ENCODE measurements at places on chromosomes 2 and 18.

GRCh38 chr2:154240921-154241379 is 369.2 kb downstream of the GALNT13 start:
- DNase-seq: no peak

- DNase-seq: peak; percentile 85
These were observed 32.2 kb upstream of the GLI2 start for GRCh38 chr2:120703330-120703994.

DNA sequence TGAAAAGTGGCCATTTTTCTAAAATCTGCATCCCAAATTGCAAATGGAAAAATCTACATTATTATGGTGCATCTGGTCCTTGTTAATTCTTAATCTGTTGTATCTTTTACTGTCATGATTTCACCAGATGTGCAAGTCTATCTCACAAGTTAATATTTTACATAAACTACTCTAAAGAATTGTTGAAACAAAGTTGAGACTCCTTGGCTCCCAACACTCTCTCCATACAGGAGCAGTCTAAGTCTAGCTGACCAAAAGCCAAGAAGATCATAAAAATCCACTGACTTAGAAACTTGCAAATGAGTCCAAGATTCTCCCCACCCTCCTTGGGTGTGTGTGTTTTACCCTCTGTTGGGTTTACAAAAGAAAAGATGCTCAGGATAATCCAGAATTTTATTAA is 85.1 kb downstream of the NCKAP5 start:
- no peak for DNase-seq

- DNase-seq: peak; percentile 39
These were observed 186.4 kb upstream of the ST6GAL2 start for GRCh38 chr2:107072150-107072940.

DNA sequence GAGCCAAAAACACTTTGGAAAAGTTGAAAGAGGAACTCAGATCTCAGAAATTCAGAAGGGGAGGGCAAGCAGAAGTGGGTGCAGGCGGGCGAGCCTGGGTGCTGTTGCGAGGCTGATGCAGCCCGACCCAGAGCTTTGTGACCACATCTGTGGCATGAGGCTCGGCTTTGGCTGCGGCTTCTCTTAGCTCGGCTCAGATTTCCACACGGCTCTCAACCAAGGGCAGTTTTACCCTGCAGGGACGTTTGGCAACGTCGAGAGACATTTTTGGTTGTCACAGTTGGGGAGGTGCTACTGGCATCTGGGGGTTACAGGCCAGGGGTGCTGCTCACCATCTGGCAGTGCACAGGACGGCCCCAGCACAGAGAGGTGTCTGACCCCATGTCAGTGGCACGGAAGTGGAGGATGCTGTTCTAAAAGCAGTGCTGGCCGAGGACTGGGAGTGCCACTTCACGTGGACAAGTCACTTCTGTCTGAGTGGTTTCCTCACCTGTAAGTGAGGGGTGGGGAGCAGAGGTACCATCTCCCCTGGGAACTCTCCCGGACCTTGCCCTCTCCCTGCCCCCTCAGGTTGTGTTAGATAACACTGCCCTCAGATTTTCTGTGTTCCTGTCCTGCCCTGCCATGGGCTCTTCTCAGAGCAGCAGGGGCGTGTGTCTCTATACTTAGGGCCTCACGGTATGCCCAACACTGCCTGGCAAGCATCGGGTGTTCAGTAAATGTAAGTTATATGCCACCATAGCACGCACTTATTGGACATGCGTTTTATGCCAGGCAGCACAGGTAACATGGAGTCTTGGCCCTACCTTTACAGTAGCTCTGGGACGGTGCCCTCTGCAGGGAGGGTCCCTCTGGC is 48.7 kb upstream of the FAHD2A start:
- DNase-seq: no peak

DNA sequence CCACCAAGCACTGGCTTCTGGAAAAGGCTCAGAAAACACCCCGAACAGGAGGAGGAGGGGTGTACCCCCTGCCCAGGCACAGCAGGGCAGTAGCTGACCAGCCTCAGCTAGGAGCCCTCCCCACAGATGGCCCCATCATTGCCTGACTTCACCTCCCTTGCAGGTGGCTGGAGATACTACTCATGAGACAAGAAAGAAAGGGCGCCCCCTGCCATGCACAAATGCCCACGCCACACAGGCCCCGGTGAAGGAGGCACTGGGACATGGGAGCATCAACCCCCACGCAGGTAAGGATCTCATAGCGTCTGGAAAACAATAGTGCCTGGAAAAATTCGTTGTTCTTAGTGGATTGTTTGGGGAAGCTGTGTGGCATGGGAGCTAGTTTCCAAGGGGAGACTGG is 240.6 kb downstream of the TFCP2L1 start:
- DNase-seq: no peak

- no peak for DNase-seq
These were observed 200.8 kb downstream of the PLCL1 start for GRCh38 chr2:198004921-198005829.

DNA sequence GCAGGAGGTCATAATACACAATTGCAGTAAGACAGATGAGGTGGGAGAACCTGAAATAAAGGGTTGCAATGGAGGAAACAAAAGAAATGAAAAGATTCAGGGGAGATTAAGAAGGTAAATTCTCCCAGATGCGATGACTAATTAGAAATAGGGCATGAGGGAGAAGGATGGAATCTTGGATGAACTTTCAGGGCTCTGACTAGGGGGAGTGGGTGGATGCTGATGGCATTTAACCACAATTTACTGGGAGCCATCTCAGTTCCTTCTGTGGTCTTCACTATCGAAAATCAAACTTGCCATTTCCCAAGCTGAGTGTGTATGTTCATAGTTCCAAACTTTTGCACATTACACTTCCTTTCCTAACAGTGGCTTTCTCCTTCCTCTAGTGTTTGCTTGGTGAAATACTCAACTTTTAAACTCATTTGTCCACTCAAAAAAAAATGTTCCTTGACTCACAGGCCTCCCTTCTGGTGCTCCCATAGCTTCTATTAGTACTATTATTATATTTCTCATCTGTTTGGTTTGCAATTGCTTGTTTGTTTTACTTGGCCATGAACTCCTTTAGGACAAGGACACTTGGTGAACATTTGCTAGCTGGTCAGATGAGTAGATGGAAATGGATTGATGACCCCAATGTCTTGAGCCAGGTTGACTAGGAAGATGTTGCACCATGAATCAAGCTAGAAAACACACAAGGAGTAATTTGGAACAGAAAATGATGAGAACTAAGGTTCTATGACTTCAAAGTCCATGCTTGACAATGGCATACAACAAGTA is 178.5 kb downstream of the DIS3L2 start:
- DNase-seq: no peak

DNA sequence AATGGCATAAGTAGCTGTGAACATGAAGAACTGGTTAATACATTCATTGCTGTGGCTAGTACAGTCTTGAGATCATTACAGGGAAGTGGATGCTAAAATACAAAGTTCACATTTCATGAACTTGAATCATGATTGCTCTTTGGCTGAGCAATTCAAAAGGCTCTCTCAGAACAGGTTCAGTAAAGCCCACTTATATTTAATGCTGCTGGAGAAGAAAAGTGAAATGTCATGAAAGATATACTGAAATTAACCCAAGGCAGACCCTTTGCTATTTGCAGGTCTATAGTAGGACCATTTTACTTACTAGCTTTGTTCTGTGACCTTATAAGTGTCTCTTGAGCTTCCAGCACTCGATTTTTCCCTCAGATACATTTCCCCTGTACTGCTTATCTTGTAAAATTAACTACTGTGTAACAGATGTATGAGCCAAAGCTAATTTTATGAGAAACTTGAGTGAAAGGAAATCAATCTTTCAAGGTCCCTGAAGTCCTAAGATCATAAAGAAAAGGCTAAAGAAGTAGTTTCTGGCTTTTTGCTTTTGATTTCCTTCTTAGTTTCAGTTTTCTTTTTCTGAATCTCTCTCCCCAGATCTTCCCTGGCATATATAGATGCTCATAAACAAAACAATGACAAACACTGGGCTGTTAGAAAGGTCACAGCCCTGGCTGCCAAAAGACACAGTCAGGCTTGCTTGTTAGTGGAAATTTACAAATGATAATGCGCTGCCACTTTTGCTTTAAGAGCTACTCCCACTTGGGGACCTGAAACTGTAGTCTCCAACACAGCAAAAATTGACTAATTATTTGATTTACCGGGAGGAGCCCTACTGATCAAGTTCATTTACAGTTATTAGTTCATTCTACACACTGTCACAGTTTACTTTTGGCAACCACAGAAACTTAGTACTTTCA is 132.7 kb upstream of the XPO1 start:
- no peak for DNase-seq

DNA sequence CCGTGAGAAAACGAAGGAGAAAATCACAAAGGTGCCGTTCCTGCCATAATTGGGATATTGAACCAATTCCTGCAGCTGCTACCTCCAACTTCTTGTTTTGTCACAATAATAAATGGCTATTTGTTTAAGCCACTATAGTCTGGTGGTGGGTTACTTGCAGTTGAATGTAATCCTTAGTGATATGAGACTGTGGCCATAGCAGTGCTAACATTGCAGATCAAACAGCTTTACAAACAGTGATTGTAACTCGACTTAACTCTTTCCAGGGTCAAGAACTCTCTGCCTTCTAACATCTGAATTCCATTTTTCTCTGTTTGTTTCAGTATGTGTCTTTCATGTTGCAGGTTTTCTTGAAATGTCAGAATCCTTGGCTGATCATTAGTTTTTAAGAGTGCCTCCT is 24.7 kb upstream of the HNRNPLL start:
- DNase-seq: no peak

- no peak for DNase-seq
These were observed 48.9 kb upstream of the CNTNAP5 start for GRCh38 chr2:123976054-123976648.

DNA sequence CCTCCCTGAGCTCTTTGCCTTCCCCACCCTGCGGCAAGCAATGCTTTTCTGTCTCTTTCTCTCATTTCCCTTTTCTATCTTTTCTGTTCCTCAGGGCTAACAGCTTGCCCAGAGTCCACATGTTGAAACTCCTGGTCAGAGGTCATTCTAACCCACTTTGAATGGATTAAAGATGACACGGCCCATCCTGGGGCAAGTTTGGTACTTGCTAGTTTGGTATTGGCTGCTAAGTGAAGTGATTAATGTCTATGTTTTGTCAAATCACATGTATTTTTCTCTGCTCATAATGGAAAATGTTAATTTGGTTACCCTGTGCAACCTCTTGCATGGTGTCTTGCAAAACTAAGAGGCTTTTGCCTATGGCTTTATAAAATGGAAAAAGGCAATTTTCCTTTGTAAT is 960.2 kb downstream of the CNTNAP5 start:
- DNase-seq: no peak

DNA sequence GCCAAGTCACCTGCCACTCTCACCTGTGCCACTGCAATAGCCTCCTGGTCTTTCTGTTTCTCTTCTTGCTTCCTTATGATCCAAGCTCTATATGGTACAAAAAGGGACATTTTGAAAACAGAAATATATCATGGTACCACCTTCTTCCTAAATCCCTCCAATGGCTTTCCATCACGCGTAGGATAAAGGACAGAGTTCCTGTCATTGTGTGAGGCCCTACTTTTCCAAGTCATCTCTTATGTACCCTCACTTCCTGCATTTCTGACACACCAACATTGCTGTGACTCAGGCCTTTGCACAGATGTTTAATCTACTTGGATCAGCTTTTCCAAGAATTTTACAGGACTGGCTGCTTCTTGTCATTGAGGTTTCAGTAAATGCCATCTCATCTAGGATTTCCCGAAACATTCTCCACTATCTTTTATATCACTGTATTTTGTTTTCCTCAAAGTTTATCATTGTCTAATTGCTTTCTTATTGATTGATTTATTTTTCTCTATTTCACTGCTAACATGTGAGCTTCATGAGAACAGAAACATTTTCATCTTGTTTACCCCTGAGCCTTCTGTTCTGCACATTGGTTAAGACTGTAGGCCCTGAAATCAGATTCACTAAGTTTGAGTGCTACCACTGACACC is 426.1 kb upstream of the FANCL start:
- peak; percentile 7 for DNase-seq

GRCh38 chr2:32910883-32911598 is 35.7 kb upstream of the LTBP1 start:
- no peak for DNase-seq

DNA sequence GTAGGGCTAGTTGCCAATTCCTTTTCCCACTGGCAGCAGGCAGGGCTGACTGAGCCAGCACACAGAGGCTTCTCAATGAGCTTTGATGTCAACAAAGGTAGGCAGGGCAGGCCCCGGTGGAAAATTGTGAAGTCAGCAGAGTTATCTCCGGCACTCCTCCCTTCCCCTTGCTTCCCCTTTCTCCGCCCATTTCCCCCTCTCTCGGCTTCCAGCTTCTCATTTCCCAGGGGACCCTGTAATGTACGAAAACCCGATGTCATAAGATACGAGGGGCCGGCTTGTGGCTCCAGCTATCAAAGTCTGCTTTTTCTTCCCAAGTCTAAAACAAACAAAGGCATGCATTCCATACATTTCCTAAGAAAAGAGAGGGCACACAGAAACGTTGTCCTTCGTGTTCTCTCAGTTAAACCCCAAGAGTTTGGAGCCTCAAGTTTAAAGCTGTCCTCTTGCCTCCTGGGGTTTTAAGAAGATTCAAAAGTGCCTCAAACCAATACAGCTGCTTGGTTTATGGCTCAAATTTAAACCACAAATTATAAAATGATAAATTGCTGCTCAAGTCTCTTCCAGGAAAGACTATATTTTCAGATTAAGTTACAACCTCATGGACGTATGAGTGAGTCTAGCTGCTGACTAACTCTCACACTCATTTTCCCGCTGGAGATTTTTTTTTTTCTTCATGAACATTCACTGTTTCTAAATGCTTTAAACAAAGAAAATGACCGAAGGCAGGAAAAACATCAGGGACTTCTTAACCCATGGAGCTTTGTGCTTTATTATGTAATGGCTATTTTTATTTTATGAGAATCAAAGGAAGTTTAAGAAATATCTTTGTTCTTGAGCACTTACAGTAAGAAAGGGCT is 27.2 kb upstream of the EML4 start:
- peak; percentile 94 for DNase-seq

DNA sequence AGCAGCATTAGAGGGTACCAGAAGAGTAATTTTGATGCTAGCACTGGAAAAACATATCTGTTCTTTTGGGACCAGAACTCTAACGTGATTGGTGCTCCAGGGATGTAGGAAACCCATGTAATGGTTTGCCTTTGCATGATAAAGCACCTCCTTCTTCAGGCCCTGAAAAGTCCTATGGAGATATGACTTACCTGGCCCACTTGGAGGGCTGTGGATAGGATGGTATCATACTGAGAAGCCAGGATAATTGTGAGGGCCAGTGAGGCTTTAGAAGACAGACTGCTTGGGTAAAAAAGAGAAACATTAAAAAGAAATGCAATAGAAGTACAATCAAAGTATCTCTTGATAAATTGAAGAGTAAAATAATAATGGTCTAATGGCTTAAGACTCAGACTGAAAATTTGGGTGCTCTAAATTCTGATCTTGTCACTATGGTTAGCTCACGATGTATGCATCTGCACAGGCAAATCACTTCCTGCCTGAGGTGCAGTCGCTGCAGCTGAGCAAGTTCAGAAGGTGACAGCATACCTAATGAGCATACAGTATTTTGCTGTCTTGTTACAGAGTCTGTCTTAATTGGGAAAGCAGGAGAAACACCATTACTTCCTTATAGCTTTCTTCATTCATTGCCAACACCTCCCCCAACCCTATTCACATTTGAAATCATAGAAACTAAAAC is 371.5 kb downstream of the NUP35 start:
- no peak for DNase-seq

GRCh38 chr2:209593930-209594329 is 170.1 kb downstream of the MAP2 start:
- DNase-seq: no peak

Measured in fibroblast of skin of back (primary cell).